GM18507 (cell line): ENCODE measurements at places on chromosomes 7 and 10.

GRCh38 chr10:33819206-33819605 lies 484.7 kb upstream of the NRP1 start:
- no peak for DNase-seq

GRCh38 chr10:47027108-47027783 lies 116.0 kb downstream of the PTPN20 start:
- no peak for DNase-seq

GRCh38 chr10:35011771-35012191 lies 78.4 kb downstream of the CUL2 start:
- no peak for DNase-seq

- DNase-seq = no peak
These were observed 41.8 kb upstream of the TMEM273 start for GRCh38 chr10:49230004-49230403.

- DNase-seq = no peak
These were observed 46.9 kb downstream of the SLIT1 start for GRCh38 chr10:97138846-97139245.

DNA sequence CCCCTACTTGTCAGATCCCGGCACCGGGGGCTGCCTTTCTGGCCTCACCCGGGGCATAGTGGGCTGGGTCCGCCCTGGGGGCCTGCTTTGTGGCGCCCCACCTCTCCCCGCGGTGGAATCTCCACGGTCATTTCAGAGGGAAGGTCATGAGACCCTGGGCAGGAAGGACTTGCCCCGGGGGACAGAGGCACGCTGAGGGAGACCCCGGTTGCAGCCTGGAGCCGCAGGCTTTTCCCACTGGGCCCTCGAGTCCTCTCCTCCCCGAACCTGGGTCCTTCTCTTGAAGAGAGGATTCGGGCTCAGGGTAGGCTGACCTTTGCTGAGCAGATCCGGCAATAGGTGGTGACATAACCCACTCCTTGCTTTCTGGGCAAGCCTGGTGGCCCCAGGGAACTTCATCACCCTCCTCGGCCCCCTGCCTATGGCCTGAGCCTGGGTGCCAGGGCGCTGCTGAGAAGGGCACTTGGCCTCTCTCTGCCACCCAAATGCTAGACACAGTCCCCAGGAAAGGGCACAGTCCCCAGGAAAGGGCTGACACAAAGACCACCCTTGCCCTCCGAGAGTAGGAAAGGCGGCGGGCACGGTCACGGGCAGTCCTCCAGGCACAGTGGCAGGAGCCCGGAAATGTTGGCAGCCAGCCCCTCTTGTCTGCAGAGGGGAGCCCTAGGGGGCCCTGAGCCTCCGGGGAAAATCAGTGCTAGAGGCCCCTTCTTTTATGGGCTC lies 36.2 kb downstream of the FKBP6 start:
- no peak for DNase-seq

GRCh38 chr10:97643441-97643985 lies 3.0 kb downstream of the PI4K2A start:
- no peak for DNase-seq

DNA sequence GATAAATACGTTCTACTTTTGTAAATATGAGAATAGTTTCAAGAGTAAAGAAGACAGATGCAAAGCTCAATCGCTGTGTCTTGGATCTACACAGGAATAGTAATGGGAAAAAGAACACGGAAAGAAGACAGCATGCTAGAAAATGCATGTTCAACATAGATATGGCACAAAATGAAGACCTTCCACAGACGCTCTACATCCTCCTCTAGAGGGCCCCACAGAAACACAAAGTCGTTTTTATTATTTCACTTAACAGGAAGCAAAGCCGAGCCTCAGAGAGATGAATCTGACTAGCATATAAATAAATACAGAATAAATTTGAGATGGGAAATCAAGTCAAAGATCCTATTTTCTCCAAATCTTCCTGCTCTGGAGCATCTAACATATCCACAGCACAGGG lies 292.6 kb downstream of the PARD3 start:
- DNase-seq = no peak

DNA sequence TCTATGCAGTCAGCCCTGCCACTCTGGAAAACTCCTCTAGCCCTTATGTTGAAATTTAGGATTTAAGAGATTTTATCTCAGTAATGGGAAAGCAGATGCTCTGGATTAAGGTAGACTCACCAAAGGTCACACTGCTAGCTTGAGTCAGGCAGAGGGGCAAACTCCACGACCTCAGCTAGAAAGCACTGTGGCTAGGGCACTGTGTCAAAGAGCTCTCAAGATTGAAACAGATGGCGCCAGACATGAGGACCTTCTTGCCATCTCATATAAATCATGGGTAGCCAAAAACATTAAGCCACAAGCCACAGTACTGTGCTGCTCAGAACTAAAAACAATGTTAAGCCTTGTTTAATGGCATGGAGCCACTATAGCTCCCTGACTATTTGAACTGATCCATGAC lies 188.7 kb downstream of the DNAJC1 start:
- no peak for DNase-seq

DNA sequence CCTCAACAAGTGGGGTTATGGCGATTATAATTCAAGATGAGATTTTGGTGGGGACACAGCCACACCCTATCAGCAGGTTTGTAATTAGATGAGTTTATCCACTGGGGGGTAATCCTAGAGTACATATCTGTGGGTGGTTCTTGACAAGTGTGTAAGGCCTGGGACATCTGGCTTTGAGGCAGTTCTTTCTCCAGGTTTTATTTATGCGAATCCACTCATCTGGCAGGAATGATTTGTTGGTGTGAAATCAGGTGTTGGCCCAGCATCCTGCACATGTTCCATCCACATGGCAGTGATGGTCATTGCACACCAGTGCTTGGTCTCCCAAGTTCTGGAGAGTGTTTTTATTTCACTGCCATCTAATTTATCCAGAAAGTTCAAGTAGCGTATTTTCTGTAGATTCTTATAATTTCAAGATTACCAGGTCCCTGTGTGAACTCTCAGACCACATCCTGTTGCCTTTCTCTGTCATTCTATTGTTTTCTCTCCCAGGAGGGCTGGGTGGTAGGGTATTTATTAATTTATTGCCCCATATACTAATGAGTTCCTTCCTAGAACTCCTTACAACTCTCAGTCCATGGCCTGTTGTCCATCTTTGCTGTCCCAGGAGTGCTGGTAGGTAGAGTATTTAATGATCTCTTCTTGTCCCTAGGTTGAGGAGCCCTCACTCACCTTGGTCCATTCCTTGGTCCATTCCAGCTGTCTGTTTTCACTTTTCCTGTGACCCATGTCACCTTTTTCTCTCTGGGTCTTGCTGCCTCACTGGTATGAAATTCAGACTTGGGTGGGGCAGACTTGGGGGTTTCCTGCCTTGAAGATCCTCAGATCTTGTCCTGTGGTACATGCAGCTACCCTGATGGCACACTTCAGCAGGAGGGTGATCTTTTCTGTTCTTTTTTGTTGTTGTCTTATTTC lies 10.4 kb downstream of the RALA start:
- no peak for DNase-seq

GRCh38 chr10:1643161-1643907 lies 94.0 kb downstream of the ADARB2 start:
- DNase-seq = peak; percentile 8

- DNase-seq = no peak
These were observed 80.4 kb downstream of the TES start for GRCh38 chr7:116290740-116291139.

GRCh38 chr10:130959752-130960195 lies 351.7 kb downstream of the TCERG1L start:
- DNase-seq = no peak

GRCh38 chr7:19248681-19249080 lies 103.5 kb upstream of the FERD3L start:
- DNase-seq = no peak

DNA sequence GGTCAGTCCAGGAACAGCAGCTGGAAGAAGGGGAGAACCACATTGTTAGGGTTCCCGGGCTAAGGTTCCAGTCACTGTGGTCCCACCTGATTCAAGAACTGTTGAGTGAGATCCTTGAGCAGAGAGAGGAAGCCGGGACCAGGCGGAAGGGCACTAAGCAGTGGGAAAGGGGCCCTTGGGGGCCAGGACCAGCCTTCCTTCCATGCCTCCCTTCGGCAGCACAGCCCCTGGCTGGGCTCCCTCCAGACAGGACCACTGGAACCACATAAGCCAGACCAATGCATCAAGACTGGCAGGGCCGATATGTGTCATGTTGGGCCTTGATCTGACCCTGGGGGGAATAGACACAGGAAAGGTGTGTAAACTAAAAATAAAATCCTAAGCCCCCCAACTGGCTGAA lies 103.9 kb downstream of the STRA8 start:
- DNase-seq = no peak

GRCh38 chr10:103353281-103353680 lies 2.3 kb upstream of the PCGF6 start:
- DNase-seq = no peak

DNA sequence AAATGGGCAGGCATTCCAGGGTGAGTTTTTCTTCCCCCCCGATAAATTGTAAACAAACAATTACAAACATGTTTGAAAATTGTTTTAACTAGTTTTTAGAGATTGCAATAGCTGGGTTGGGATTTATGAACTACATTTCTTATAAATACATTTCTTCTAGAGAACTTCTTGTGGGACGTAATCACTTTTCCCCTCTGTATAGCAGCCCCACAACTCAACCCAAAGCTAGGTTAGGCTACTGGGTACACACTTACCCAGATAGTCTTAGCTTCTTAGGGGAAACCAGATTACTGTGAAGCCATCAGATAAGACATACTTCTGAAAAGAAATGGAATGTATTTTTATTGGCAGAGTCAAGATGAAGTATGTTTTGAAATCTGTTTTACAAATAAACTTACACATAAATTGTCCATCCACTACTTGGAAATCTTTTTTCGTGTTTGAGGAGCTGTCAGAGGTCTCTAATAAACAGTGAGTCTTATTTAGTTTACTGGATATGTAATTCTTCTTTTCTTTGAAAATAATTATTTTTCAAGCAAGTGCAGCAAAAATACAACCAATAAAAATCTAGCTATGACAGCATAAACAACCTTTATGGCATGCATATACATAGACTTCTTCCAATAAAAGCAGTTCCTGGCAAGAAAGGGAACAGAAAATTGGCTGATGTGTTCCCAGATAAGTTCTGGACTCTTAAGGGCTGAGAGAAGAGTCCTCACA lies 8.0 kb upstream of the GLRX3 start:
- DNase-seq = no peak

DNA sequence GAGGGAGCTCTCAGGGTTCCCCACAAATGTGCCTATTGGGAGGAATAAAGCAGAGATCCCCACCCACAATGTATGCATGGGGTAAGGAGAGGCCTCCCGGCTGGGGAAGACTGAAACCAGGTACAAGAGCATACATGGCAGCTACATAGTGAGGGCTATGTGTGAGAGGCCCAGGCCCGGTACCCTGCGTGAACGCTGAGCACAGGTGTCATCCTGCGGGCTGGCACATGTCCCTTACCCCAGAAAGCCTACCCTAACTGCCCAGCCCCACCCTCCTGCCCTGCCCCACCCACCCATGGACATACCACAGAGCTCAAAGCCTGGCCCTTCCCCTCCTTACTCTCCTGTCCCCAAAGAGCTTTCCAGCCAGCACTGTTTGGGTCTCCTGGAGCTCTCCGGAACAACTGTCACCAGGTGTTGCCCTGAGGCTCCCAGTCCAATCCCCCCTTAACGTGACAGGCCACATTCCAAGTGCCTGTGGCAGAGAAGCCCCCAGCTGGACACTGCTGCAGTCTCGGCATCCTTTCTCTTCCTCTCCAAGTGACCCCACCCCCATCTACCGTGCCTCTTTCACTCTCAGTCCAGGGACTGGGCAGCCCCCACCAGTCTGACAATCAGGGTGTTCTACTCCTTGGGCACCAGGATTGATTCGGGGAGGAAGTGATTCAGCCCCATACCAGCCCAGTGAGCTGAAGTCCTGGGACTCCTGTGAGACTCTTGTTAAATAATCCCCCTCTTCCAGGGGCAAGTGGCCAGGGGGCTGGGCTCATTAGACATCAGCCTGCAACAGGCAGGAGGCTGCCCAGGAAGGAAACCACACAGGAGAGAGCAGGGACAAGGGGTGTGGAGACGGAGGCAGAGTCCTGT lies 19.6 kb downstream of the GRID1 start:
- DNase-seq = no peak

GRCh38 chr10:68462536-68462935 lies 9.2 kb downstream of the DNA2 start:
- no peak for DNase-seq

- DNase-seq = no peak
These were observed 28.9 kb downstream of the NRF1 start for GRCh38 chr7:129640400-129640799.

- DNase-seq = no peak
These were observed 30.1 kb downstream of the KCNH2 start for GRCh38 chr7:150947761-150948651.

DNA sequence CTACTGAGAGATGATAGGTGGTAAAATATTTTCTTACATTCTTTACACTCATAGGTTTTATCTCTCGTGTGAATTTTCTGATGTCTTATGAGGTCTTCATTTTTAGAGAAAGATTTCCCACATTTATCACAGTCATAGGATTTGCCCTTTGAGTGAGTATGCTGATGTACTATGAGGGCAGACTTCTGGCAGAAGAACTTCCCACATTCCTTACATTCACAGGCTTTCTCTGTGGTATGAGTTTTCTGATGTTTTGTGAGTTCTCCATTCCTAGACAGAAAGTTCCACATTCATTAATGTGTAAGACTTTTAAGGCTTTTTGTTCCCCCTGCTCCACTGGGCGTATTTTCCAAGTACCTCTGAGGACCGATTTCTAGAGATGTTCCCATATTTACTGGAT lies 23.5 kb downstream of the ZNF25 start:
- no peak for DNase-seq

GRCh38 chr10:98125940-98126631 lies 8.4 kb upstream of the R3HCC1L start:
- no peak for DNase-seq

GRCh38 chr10:78980354-78980753 lies 88.4 kb upstream of the ZMIZ1 start:
- DNase-seq = no peak

DNA sequence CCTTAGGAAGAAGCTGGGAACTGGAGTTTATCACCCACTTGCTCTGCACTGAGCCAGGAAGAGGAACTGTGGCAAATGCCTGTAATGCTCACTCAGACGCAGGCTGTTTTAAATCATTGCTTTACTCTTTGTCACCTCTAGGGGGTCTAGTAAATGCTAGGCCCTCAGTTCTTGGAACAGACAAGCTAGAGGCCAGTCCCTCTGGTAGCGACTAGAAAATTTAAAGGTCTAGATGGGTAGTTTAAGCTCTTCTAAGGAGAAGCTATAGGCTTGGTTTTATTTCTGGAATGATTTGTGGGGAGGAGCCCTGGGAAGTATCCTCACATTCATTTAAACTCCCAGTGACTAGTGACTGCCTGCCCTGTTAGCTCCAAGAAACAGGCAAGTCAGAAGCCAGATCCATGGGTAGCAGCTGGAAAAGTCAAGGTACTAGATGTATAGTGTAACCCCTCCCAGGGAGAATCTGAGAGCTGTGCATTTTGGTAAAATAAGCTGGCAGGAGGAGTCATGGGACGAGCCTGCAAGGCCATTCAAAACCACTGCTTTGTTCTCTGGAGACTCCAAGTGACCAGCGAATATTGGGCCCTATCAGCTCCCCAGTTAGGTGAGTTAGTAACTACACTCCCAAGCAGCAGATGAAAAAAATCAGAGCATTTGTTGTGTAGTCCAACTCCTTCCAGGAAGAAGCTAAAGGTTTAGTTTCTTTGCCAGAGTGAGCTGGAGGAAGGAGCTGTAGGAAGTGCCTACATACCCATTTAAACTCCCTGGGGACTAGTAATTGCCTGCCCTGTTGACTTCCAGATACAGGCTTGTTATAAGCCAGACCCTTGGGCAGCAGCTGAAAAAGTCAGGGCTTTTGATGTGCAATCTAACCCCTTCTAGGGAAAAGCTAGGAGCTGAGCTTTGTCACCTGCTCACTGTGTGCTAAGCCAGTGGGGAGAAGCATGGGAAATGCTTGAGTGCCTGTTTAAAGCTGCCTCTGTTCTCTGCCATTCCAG lies 68.9 kb downstream of the DYNC1I1 start:
- DNase-seq = peak; percentile 3
